Omental fat pad (tissue), 4 donors: ENCODE measurements at places on chromosomes 2 and 18. TPM values are rescaled to one million over a fixed set of nuclear protein-coding genes. Genes with fewer than 3 reads are reported as not detected.

UBE2E3 gene
- total RNA-seq = 63.4 TPM

DNA sequence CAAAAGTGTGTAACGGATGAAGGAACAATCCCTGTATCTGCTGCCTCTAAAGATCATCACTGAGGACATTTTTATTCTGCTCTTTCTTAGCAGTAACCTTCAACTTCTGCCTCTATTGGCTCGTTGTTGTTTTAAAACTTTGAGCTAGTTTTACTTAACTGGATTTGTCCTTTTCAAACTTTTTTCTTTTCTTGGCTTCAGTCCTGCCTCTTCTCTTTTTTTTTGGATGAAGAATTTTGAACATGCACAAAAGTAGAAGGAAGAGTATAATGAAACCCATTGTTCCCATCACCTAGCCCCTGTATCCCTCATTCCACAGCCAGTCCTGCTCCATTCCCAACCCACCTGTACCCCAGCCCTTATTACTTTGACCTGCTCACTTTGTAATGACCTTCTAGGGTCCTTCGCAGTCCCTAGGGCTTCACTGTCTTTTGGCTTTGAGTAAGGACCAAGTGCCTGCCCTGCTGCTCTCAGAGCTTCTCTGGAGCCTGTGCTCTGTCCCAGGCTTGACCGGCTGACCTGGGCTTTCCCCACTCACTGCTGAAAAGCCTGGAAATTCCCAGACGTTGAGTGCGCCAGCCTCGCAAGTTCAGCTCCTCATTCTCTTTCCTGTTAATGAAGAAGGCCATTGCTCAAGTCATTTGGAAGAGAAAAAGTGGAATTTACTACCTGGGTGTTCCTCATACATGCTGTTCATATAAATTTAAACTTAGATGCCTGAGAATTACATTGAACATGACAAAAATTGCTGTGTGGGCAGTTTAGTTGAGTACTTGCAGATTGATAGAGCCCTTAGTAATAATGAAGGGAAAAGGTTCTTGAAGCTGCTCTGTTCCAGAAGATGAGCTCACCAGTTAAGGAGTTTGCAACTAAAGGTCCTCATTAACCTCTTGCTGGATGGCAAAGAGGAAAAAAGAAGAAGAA lies 149.3 kb upstream of the ALPP start:
- no peak for DNase-seq

GRCh38 chr2:138020432-138020831 lies 56.2 kb downstream of the HNMT start:
- DNase-seq = no peak

GRCh38 chr2:230224458-230224857 lies 1.1 kb upstream of the SP140 start:
- no peak for DNase-seq

DNA sequence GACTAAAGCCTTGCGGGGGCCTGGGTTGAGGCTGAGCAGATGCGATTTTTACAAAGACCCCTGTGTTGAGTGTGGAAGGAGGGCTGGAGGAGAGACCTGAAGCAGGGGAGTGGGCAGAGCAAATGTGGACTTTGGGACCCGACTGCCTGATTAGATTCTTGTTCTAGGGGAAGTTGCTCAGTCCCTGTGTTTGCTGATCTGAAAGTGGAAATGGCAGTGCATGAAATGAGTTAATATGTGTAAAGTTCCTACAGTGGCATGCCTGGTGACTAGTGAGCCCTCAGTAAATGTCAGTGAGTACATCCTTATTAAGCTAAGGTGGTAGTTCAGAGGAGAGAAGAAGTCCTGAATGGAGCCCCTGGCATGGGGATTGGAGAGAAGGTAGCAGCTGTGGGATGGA lies 52.3 kb downstream of the ARMC9 start:
- no peak for DNase-seq

DNA sequence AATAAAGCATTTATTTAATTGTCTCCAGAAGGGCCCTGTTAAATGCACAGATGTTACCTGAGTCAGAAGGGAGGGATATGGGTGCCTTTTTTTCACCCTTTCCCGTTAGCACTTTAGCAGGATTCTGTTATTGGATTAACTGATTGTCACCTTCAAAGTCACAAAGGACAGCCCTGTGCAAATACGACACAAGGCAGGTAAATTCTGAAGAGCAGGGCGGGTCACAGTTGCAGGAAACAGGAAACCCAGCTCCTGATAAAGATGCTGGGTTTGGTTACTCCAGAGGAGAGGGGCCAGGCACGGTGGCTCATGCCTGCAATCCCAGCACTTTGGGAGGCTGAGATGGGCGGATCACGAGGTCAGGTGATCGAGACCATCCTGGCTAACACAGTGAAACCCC lies 11.4 kb upstream of the PKDCC start:
- no peak for DNase-seq

DNA sequence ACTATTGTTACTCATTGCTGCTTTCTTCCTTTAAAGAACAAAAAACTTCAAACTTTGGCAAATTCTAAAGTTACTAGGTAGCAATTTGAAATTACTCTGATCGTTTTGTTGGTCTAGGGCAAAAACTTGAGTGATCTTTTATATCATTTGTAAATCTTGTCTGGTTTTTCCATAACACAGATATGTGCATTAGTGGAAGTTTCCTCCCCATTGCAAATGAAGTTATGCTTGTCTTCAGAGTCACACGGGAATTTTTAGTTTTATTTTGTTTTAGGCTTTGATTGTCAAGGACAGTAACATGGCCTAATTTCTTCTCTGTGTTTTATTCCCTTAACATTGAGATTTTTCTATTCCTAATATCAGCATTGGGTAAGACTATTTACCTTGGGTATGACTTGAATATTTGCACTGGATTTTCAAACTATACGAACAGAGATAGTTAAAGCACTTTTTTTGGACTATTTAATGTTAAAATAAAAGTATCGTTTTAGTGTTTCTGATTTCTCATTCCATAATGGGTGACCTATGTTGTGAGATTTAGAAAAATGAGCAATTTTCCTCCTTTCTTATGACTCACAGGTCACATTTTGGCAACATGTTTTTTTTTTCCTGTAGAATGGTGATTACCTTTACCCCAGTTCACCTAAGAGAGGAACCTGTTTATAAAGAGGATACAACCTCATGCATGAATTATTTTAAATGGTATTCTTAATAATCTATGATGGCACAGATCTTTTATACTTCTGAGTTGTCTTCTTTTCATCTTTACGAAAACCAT lies 65.0 kb downstream of the BABAM2 start:
- no peak for DNase-seq

DNA sequence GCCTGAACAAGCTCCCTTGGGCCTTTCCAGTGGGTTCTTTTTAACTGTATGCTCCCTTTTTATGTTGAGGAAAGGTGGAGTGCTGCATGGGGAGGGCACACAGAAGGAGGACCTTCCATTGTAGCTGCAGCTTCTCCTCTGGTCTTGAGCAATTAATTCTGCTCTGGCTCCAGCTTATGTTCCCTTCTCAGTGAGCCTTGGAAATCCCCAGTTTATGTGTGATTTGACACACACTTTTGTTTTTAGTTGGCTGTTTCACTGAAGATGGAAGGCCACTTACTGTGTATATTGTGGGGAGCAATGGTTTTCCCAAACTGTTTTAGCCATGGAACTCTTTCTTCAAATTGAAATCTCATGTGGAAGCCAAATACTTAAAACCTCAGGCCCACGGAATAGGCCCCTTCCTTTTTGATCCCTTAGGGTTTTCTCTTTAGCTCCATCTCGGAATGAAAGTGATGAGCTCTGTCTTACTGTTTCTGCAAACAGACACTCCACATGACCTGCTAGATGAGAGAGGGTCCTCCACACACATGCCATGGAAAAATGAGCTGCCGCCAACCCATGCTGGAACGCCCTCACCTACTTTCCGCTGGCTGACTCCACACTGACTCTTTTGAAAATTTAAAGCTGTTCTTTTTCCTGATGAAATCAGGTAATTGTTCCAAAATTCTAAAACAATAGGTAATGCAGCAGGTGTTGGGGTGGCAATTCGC lies 280.9 kb upstream of the SIX2 start:
- DNase-seq = no peak

DNA sequence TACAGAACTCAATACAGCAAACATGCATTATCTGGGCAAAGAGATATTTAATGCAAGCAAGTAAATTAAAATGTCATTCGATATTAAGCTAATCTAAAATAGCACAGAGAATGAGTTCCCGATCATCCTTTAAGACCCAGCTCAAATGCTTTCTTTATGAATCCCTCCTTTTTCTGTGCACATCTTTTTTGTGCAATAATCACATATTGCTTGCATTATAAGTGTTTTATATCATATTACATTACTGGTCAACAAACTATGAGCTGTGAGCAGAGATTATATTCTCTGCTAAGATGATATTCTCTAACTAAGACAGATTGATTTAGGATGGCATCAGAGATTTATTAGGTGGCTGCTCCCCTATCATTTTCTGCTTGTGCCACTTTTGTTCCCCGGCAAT lies 146.1 kb downstream of the ERBB4 start:
- DNase-seq = no peak

SERPINB10 gene
- total RNA-seq = 0.31 TPM

DNA sequence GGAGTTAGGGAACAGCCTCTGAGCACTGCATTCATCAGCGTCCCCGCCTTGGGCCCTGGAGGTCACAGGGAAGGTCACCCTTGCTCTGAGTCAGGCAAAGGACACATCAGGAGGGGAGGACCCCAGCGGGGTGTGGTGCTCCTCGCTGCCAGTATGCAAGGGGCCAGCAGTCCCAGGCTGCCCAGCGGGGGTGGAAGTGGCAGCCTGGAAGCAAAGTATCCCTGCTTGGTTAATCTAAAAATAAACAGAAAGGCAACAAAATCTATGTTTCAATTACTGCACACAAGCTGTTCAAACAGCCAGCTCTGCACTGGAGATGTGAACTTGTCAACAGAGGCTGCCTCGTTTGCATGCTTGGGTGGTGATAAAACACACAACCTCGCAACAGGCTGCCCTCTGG lies 164.1 kb downstream of the KLHL29 start:
- no peak for DNase-seq

GRCh38 chr2:16209799-16210198 lies 269.4 kb downstream of the MYCN start:
- DNase-seq = no peak

DNA sequence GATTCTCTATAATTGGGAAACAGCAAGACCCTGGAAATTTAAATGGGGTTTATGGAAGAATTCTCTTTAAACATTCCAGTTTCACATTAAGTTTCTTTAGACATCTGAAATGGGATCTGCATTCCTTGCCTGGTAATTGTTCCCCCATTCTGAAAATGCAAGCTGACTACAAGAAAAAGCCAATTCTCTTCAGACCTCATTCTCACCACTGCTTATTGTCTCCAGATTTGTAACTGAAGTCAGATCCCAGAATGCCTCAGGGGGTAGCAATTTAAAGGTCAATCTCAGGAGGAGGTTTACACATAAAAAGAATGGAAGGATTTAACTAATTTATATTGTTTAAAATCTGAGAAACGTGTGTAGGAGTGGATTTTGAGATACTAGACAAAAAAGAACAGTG lies 41.2 kb downstream of the COL3A1 start:
- DNase-seq = no peak
